Osteoblast (primary cell): ENCODE measurements at places on chromosomes 2 and 18. TPM values are rescaled to one million over a fixed set of nuclear protein-coding genes. Genes with fewer than 3 reads are reported as not detected.

The ARHGEF33 gene
- 0.29 and 0.72 TPM in 2 replicates for total RNA-seq

The CNTNAP5 gene
- not detected in 2 replicates for total RNA-seq

DNA sequence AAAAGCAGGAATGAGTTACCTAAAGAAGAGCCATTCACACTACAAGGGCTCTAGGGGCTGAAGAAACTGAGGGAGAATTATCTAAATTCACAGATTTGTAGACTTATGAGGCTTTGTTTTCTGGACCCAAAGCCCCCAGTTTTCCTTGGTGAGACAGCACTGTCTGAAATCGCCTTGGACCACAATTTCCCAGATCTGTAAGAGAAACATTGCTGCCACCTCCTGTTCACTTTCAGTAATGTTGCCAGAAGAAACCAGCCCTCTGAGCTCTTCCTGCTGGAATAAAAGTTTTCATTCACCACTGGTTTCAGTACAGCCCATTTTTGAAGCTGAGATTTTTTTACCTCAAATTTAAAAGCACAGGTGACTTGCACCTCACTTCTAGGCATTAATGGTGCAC lies 169.2 kb downstream of the CDH20 start:
- no peak for DNase-seq

The TMEM182 gene
- total RNA-seq = 1.4 and 2.7 TPM in 2 replicates

- DNase-seq = peak; percentile 44
Observed at GRCh38 chr2:96804986-96805385, 11.1 kb upstream of the CNNM3 start.
